ENCODE measurements at places on chromosomes 13 and 19. TPM values are rescaled to one million over a fixed set of nuclear protein-coding genes. Genes with fewer than 3 reads are reported as not detected.
A peak's percentile ranks its signal among the peaks of the same experiment; 100 is the strongest.

- no peak for DNase-seq
Observed at GRCh38 chr13:41054919-41055619, 6.2 kb upstream of the WBP4 start.

DNA sequence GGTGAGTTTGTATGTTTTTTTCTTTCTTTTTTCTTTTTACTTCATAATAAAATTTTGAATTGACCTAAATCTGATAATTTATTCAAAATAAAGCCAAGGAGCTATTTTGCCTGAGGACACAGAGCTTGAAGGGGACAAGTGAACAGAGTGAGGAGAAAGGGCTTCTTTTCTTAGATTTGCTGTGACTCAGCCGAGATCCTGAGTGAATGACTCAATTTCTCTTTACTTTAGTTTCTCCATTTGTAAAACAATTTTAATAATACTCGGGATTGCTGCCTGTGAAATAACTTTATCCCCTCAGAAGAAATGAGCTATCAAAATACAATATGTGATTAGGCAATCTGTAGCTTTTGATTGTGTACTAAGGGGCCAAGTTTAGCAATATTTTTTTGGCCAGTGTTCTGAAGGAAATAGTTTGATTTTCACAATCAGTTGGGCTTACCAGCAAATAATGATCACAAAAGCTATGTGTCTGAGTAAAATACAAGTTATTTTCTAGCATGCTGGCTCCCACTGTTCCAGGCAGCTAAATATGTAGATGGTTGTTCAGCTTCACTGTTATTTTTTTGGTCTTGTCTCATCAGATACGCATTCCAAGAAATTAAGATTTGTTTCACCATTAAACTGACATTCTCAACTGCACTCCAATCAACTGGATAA, 437.5 kb downstream of the FGF9 start:
- no peak for DNase-seq

- DNase-seq: peak; percentile 90
Observed at GRCh38 chr19:47608969-47609905, at the start of gene BICRA. BICRA (plus strand) TSS chr19:47609134; CDS start chr19:47673575, 64,441 bp downstream.

DNA sequence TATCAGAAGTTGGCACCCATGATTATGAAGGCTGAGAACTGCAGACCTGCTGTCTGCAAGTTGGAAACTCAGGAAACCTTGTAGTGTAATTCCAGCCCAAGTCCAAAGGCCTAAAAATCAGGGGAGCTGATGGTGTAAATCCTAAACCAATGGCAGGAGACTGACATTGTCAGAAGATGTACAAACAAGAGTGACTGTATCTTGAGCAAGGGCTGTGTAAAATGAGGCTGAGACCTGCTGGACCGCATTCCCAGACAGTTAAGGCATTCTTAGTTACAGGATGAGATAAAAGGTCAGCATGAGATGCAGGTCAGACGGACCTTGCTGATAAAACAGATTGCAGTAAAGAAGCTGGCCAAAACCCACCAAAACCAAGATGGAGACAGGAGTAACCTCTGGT, 147.7 kb downstream of the COG6 start:
- no peak for DNase-seq

DNA sequence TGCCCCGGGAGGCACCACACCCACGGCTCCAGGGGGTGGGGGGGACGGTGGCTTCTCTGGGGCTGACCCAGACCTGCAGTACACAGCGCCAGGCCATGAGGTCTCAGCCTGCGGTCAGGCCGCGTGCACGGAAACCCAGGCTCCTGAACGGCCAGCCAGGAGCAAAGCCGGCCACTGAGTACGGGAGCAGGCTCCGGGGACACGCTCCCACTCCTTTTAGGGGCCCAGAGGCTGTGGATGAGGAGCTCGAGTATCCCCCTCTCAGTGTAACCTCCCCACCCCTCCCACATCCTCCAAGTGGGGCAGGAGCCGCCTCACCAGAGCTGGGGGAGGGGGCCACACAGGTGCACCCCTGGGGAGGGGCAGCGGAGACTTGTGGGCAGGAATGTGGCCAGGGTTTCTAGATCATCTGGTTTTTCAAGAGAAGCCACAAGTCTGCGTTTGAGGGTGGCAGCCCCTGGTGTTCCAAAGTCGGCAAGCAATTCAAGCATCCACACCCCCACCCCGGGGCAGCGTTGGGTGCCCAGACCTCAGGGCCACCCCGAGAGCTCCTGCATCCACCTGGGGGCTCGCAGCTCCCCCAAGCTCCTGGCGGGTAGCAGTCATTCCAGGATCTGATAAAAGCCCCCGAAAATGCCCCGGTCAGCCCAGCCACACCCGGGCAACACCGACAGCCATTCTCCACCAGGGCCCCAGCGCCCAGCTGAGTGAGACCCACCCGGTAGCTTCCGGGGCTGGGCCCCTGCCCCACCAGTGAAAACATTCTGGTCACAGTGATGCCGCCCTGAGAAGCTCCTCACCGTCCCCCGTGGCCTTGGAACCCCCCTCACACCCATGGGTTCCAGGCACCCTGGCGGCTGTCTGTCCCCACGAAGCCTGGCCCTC, 6.1 kb downstream of the SBNO2 start:
- peak; percentile 70 for DNase-seq

- DNase-seq: no peak
Observed at GRCh38 chr19:43618921-43619261, 538 bp downstream of the ZNF428 start.

DNA sequence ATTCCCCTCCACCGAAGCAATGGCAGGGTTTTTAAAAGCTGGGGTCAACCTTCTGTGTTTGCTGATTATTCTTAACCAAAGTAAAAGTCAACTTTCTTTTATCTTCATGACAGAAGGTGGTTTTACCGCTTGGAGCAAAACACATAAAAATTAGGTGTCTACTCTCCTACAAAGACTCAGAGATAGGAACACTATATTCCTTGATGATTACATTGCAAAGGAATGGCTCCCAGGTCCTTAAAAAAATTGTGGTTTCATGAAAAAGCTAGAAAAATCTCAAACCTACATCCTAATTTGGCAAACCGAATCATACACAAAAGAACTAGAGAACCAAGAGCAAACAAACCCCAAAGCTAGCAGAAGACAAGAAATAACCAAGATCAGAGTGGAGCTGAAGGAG, 760.4 kb upstream of the PCDH20 start:
- no peak for DNase-seq

- no peak for DNase-seq
Observed at GRCh38 chr19:40200341-40201099, 9.3 kb downstream of the MAP3K10 start.

DNA sequence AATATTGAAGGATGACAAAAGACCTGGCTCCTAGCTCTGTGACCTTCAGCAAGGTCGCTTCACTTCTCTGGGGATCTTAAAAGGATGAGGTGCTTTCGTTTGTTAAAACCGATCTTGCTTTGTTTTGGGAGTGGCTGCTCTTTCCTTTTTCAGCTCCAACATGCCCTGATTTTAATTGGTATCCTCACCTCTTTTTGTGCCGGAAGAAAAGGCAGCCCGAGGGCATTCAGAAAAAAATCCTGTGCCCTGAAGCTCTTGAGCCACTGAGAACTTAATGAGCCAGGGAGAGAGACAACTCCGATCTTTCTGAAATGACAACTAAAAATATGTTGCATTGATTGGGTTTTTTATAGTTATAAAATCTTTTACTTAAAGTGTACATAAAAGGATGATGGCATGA, 19.4 kb downstream of the CLDN10 start:
- DNase-seq: no peak

DNA sequence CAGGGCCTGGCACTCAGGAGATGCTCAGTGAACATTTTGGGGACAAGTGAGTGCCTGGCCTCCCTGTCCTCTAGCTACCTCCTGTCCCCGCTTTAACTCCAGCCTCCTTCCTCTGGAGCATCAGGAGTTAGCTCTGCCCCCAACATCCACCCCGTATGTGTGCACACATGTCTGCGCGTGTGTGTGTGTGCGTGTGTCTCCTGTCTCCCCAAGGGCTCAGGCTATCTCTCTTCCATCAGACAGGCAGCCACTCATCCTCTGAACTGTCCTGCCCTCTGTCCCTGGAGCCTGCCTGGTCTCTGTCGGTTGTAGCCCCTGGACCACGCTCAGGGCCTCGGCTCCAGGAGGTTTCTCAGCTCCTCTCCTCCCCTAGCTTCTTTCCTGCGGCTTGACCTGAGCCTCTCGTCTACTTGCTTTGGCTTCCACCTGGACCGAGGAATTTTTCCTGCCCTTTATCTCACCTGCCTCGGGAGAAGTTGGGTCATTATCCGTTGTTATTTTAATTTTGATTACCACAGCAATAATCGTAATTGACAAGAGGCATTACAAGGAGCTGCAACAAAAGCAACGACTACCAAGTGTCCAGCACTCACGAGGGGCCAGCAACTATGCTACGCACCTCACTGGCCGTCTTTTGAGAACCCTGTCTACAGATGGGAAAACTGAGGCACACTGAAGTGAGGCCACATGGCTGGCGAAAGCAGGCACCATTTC, 32.0 kb upstream of the ASF1B start:
- no peak for DNase-seq

DNA sequence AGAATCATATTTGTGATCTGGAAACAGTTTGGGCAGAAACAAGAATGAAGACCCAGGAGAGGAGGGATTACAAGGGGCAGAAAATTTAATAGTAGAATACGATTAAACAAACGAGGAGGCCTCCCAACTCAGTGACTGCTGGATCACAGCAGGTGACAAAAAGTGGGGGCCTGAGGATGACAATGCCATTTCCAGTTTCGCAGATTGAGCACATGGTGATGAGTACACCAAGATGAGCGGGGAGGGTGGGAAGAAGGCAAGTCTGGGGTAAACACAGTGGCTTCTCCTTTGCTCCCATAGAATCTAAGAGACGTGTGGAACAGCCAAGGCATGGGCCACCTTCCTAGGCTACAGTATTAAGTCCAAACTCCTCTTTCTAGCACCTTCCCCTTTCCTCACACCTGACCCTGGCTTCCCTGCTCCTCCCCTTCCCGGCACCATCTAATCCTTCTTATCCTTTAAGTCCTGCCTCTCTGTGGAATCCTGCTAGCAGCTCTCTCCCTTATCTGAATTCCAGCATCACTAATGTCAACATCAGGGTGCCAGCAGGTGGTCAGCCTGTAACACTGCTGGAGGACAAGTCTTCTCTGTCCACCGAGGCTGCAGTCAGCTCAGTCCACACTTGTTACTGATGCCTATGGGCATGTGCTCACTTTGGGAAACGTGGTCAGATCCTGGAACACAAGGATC, 13.5 kb downstream of the ATP7B start:
- DNase-seq: no peak

DNA sequence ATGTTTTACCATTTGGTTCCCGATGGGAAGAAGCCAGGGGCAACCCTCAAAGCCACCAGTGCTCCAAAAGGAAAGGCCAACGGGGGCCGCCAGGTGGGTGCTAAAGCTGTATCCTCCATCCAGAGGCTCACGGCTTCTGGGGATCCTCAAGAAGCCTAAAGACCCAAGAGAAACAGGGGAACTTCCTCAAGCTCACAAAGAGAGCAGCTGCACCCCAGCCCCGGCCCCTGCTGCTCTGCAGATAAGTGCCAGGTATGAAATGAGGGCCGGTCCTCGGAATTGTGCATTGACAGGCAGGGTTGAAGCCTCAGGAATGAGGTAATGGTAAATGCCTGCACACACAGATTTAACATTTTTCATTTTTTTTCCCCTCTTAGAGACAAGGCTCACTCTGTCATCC, 8.0 kb upstream of the POP4 start:
- DNase-seq: no peak

- no peak for DNase-seq
Observed at GRCh38 chr13:42106998-42107397, 58.5 kb downstream of the DGKH start.

Gene LRP3
- total RNA-seq: 17.1 TPM

DNA sequence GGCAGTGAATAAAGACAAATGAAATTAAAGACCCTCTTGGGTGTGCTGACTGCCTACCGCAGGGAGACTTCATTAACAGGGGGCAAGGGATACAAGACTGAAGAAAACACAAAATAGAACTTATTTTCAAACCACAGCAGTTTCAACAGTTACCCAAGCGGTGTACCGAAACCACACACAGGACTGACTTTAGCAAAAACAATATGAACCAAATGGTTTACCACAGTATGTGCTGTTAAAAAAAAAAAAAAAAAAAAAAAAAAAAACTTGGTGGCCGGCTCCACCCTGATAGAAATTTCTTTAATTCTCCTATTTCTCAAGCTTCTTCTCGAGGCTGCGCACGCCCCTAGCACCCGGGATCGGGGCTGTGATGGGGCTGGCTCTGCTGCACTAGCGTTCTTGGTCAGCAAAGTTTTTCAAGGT, 42.6 kb downstream of the KLF2 start:
- no peak for DNase-seq

DNA sequence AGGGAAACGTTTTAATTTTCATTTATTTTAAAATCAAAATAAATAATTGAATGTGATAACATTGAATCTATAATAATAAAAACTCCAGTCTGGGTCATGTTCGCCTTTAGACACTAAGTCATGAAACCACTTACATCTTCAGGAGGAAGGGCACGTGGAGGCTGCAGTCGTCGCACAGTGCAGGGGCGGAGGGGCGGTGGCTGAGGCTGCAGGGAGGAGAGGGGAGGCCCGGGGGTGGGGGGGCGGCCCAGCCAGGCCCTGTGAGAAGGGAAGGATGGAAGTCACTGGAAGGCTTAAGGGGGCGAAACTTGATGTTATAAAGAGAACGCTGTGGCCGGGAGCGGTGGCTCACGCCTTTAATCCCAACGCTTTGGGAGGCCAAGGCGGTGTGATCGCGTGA, 14.9 kb upstream of the LATS2 start:
- DNase-seq: no peak

DNA sequence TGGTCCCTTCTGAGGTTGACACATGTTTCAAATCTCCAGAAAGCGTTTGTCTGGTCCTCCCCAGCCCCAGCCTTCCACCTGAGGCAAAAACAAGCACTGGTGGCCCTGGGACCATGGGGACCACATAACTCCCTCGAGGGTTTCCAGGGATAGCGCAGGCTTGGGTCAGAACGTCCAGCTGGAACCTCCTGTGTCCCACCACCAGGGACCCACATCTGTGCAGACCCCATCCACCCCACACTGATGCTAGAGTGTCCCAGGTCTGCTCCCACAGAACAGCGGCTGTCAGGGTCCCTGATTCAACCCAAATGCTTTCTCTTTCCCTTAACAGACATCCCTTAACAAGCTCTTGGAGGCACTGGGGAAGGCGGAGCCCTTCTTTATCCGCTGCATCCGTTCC, 29.6 kb upstream of the USE1 start:
- DNase-seq: no peak

- DNase-seq: no peak
Observed at GRCh38 chr19:35750167-35750566, 1.8 kb downstream of the LIN37 start.

Gene KLK2
- not detected for total RNA-seq

Gene RGL3
- 3.7 TPM for total RNA-seq

Gene CD79A
- not detected for total RNA-seq

All from suprapubic skin (tissue), 4 donors.